Heart right ventricle (tissue), 16 donors: ENCODE measurements at places on chromosomes 2 and 18. TPM values are rescaled to one million over a fixed set of nuclear protein-coding genes. Genes with fewer than 3 reads are reported as not detected.

- DNase-seq: peak; percentile 36
Observed at GRCh38 chr2:136750065-136750464, 15.3 kb upstream of the THSD7B start.

WDR7 gene
- total RNA-seq: 32.6 TPM

GRCh38 chr2:34012715-34013302 lies 413.7 kb upstream of the FAM98A start:
- DNase-seq: peak; percentile 35

DNA sequence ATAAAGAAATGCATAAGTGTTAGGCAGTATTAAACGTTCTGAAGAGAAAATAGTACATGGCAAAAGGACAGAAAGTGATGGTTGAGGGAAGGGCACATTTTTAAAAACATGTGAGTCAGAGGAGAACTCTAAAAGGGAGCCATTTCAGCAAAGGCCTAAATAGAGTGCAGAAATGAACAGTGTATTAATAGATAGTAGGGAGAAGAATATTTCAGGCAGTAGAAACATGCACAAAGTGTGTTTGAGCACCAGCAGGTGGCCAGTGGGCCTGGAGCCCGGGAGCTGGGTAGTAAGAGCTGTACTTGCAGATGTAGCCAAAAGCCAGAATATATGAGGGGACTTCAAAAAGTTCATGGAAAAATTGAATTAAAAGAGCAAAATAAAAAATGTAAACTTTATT lies 288.1 kb upstream of the FIGN start:
- DNase-seq: peak; percentile 41

GRCh38 chr2:119126650-119127049 lies 31.9 kb downstream of the C1QL2 start:
- DNase-seq: peak; percentile 17

NR4A2 gene
- 4.0 TPM for total RNA-seq

GRCh38 chr2:146986161-146986560 lies 858.7 kb upstream of the ACVR2A start:
- no peak for DNase-seq

GRCh38 chr2:224780106-224780505 lies 63.9 kb upstream of the CCDC195 start:
- DNase-seq: no peak

ZSWIM2 gene
- not detected for total RNA-seq

- DNase-seq: no peak
Observed at GRCh38 chr2:233692648-233693047, at the start of gene UGT1A6. Gene UGT1A6 (plus strand): TSS chr2:233692890. CDS start chr2:233693005, 115 bp downstream.

DNA sequence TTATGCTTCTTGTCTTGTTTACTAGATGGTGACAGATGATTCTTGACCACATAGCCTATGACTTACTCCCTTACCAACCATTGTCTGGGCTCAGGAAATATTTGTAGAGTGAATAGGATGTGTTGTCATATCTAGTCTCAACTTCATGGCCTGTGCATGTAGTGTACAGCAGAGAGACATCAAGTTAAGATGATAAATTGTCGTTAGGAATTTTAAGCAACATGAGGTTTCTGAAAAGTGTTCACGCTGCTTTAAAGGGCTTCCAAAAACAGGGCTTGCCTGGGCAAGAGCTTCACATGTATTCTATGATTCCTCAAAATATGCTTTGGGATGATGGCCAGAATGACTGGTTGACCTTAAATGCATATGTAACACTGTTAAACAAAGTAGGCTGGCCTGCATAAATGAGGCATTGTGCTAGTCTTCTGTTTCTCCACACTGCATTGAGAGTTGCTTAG lies 424.0 kb downstream of the RND3 start:
- DNase-seq: no peak

DNA sequence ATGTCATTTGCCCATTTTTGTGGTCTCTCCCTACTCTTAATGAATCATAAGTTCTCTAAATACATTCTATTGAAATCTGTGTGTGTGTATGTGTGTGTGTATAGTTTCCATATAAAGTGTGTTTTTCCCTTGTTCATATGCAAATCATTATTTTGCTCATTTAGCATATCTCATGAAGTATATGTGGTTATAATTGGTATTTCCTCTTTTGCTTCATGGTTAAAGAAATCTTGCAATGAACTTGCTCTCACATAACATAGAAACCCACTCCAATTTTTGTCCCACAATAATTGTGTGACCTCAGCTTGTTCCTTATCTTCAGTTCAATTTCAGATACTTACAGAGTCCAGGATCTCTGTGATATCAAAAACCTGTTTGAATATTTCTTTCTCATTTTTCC lies 1.2 kb downstream of the CPO start:
- DNase-seq: no peak

DNA sequence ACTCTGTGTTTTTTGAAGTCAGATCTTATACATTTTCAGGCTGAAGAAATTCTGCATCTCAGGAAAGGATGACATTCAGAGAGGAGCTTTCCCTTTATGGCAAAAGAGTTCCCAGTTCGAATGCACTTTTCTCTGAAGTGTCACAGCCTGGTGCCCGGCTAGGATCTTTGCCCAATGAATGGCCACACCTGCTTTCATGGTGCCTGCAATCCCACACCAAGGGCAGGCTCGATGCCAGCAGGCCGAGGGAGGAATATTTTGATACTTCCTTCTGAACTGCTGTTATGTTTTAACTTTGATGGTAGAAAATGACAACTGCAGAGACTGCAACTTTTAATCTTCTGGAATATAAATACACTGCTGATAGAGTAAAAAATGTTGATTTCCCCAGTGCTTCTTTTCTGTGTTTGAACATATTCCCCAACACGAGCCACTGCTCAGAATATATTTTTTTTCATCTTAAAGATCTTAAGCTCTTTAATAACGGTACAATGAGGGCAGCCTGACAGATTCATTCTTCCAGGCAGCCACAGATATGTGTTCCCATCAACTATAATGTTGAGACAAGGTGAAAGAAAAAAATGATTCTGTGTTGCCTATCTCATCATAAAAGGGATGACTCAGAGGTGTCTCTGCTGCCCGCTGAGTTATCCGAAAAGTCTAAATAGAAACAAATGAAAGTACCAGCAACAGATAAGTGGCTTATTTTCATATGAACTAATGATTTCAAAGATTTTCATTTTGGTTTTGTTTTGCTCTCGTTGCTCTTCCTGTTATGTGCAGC lies 848.5 kb downstream of the DCDC2C start:
- no peak for DNase-seq

DNA sequence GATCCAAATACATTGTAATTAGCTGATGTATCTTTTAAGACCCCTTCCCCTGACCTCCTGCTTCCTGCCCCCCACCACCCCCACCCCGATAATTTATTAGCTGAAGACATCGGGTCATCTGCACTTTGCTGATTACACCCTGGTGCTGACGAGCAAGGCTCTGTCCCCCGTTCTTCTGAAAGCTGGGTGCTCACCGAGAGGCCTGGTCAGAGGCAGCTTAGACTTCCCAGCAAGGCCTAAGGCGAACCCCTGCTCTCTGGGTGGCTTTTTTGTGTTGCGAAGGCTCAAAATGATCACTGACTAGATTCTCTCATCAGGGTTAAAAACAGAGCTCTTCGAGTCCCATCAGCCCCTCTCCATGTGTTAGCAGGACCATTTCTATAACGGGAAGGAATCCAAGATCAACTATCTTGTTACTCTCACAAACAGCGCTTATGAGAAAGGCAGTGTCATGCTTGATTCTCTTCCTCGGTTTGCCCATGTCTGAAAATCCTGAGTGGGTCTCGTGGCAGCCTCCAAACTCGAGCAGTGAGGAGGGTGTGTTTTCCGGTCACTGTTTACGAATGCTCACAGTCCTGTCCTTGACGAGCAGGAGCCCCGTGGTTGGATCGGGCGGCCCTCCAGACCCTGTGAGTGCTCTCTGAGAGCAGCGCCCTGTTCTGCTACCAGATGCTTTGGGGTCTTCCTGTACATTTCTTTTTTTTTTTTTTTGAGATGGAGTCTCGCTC lies 201.6 kb downstream of the HDAC4 start:
- no peak for DNase-seq

DNA sequence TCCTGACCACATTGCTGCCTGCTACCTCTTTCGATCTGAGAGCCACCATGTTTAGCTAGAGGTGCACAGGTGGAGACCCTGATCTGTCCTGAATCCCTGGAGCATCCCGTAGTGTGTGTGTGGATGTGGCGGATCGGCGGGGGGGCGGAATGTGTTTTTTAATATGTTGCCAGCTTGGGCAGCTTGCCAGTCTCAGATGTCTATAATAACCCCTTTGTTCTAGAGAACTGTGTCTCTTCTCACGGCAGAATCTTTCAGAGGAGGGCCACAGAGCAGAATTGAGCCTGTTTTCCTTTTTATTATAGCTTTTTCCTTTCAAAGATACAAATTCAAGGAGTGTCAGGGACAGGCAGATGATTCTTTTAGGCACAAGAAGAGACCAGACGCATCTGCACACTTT lies 934.1 kb upstream of the KLHL29 start:
- no peak for DNase-seq

GRCh38 chr18:26157326-26157725 lies 23.7 kb downstream of the PSMA8 start:
- DNase-seq: no peak

- DNase-seq: no peak
Observed at GRCh38 chr2:101962309-101962708, 29.5 kb upstream of the IL1R2 start.

DNA sequence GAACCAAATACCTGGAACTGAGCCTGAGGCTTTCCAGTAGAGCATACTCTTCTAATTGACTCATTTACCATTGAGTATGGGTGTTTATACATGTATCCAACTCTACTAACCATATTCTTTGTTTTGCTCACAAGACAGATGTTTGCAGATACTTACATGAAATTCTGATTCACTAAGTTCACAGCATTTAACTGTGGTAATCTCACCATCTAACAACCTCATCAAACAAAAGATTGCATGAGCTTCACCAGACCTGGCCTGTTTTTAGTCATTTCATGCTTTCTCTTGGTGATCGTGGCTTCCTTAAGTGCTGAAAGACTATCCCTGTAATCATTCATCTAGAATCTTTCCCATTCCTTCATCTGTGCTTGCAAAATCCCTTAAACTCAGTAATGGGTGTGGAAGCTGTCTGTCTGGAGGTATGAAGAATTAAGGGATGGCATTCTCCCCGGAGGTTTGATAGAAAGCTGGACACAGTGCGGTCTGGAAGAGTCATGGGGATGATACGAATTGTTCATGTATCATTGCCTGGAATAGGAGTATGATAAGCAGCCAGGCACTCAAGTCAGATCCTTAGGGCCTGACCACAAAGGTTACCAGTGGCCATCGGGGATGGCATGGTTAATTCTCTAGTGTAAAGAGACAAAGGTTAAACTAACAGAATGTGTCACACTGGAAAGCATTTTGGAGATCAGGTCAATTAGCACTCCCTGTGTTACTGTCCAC lies 42.0 kb upstream of the IL1R1 start:
- no peak for DNase-seq

DNA sequence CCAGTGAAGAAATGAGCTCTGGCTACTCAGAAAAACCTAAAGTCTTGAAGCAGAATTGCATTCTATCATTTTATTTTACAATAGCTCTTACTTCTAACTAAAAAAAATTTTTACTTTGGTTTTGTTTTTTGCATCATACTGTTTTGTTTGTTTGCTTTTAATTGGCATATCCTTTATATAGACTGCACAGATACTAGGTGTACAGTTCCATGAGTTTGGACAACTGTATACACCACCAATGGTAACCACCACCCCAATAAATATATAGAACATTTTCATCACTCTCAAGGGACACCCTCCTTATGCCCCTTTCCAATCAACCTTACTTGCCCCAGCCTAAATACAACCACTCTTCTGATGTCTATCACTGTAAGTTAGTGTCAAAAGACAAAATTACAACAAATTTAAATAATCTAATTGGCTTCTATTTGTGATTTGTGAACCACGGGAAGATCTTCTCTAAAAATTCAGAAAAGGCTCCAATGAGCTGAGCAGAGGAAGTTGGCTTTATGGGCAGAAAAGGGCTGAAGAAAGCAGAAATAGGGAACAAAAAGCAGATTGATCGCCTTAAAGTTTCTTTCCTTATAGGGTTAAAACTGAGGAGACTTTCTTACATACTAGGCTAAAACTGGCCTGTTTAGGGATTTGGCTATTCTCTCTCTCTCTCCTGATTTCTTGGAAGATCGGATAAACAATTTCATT lies 22.2 kb upstream of the SOS1 start:
- DNase-seq: no peak

ACMSD gene
- total RNA-seq: not detected

INPP5D gene
- total RNA-seq: 17.2 TPM

WDR35 gene
- total RNA-seq: 4.5 TPM

GRCh38 chr18:64936671-64937070 lies 787.8 kb upstream of the LINC00305 start:
- no peak for DNase-seq

FEV gene
- total RNA-seq: not detected

SRD5A2 gene
- total RNA-seq: not detected

DNA sequence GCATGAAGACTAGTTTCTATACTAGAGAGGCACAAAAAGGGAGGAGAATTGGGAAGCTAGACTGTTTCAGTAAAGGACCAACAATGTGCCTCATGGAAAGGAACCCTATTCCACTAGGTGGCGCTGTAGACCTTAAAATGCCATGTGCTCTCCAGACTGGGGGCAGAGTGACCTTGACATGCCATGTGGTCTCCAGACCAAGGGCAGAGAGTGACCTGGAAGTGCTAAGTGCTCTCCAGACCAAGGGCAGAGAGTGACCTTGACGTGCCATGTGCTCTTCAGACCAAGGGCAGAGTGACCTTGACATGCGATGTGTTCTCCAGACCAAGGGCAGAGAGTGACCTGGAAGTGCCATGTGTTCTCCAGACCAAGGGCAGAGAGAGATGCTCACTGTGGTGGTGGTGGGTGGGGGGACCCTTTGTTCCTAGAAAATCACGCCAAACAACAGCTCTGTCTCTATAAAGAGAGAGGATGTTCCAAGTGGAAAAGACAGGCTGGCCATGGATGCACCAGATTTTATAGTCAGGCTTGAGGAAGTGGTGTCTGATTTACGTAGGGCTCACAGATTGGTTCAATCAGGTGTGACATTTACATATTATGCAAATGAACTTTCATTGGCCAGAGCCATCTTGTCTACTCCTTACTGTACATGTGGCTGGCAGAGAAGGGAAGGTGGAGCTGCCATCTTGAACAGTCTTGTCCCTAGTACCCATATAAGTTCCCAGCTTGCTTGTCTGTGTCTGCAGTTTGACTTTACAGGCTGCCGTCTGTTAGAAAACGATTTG lies 344.0 kb upstream of the DDX18 start:
- peak; percentile 6 for DNase-seq

DNA sequence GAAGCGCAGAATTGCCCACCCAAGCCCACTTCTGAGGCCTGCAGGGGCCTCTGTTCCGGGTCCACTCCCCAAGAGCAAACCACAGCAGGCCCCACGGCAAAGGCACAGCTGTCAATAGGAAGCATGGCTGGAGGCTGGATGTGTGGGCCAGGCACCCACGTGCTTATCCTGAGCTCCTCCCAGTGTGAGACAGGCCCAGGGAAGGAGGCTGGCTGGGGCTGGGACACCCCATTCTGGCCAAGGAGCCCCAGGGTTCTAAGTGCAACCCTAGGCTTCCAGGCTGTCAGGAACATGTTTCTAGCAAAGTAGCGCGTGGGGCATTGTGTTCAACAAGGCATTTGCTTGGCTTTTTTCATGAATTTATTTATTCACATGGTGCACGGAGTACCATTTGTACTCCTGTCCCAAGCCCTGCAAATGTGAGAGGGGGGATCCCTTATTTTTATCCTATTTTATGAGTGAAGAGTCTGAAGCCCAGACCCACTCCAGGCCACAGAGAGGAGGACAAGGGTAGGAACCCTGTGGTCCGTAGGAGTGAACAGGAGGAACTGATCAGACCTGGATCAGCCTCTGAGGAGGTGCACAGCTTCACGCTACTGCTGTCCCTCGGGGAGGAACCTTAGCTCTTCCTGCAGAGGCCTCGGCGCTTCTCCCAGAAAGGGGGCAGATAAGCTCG lies 6.1 kb upstream of the RAB17 start:
- no peak for DNase-seq

GRCh38 chr2:25259737-25260124 lies 82.0 kb downstream of the DNMT3A start:
- no peak for DNase-seq
